ENCODE measurements at places on chromosomes 3 and 15.

DNA sequence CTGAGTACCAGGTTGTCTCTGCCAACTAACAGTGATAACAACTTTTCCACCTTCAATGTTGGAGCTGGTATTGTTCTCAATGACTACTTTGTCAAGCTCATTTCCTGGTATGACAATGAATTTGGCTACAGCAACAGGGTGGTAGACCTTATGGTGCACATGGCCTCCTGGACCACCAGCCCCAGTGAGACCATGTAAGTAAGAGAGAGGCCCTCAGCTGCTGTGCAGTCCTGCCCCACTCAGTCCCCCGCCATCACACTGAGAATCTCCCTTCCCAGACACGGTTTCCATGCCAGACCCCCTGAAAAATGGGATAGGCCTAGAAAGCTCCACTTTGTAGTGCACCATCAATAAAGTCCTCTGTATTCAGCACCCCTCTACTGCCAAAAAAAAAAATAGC, 56.1 kb downstream of the PIK3CB start:
- DNase-seq, result no peak

GRCh38 chr15:39287322-39288195, 293.3 kb upstream of the THBS1 start:
- no peak for DNase-seq

GRCh38 chr3:78163379-78163778, 1123.5 kb downstream of the ROBO2 start:
- no peak for DNase-seq

DNA sequence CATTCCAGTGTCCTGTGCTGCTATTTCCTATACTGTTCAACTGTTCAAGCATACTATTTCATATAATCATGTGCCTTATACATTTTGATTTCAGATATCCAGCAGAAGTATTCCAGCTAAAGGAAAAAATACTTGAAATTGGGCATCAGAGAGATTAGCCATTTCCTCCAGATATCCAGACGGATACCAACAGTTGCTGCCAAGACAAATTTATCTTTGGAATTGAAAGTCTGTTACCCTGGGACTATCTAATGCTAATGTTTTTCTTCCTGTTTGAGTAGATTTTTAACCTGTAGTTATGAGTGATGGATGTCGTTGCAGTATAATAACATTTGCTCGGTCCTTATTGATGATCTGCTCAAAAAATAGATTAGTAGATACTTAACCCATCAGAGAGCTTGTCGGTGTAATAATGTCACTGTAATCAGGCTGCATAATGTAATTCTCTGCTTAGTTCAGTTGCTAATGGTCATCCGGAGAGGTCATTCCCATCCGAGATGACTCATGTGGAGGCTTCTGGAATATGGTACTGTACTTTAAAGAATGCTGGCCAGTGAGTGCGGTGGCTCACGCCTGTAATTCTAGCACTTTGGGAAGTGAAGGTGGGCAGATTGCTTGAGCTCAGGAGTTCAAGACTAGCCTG, 51.5 kb downstream of the TIMP4 start:
- no peak for DNase-seq

- no peak for DNase-seq
Observed at GRCh38 chr15:74229686-74230085, 6.4 kb upstream of the CCDC33 start.

- DNase-seq, result no peak
Observed at GRCh38 chr15:89356634-89357298, 22.1 kb upstream of the POLG start.

DNA sequence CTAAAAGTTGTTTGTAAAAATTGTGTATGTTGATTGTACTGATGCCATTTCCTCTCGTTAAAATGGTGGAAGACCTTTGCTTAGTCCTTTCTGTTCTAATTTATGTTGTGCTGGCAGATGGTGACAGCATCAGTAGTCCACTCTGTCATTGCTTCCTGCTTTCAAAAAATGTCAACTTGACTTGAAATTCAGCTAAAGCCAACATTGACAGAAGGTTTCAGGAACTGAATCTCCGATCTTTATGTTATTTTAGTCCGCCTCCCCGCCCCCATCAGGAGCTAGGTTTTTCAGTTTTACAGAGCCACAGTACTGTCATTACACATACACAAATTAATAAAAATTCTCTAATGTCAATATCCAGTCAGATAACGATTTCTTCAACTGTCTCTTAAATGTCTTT, 1.5 kb downstream of the CEP63 start:
- no peak for DNase-seq

DNA sequence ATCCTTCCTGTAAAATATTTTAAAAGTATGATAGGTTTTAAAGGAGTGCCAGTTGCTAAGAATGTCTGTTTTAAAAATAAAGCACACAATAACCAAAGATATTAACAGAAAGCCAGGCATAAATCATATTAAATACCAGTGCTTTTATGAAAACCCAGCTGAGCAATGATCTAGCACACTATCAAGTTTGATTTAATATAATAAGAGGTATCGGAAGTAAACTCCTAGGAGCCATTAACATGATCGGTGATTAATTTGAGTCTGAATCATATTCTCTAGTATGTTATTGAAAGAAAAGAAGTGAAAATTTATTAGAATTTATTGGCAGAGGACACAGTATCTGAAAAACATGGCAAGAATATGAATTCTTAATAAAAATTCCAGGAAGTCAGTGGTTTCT, 91.7 kb downstream of the SPATA16 start:
- no peak for DNase-seq

GRCh38 chr15:71085809-71086208, 29.5 kb upstream of the THSD4 start:
- DNase-seq, result no peak

GRCh38 chr3:15065550-15066007, 464 bp upstream of the MRPS25 start:
- DNase-seq, result no peak

- DNase-seq, result peak; percentile 51
Observed at GRCh38 chr3:25831578-25831977, 41.7 kb downstream of the OXSM start.

DNA sequence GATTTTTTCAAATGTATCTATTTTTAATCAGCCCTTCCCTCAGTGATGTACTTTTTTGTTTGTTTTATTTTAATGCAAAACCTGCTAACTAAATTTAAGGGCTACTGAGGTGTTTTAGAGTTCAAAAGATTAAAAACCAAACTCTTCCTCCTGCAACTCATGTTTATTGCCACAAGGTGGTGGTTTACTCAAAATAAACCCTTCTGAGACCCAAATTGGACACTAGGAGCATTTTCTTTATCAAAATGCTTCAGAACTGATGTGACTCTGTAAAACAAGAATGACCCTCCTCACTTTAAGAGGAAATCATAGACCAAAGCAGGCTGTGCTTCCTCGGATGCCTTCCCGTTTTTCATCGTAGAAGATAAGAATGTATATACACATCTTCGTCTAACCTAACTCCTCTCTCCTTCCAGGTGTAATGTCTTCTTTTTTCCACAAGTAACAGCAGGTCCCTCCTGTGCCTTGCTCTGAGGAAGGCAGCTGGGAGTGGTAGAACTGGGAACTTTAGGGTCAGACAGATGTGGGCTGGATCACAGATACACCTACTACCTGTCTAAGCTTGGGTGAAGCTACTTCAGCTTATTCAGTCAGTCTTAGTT, 2.9 kb upstream of the NME9 start:
- DNase-seq, result peak; percentile 53

DNA sequence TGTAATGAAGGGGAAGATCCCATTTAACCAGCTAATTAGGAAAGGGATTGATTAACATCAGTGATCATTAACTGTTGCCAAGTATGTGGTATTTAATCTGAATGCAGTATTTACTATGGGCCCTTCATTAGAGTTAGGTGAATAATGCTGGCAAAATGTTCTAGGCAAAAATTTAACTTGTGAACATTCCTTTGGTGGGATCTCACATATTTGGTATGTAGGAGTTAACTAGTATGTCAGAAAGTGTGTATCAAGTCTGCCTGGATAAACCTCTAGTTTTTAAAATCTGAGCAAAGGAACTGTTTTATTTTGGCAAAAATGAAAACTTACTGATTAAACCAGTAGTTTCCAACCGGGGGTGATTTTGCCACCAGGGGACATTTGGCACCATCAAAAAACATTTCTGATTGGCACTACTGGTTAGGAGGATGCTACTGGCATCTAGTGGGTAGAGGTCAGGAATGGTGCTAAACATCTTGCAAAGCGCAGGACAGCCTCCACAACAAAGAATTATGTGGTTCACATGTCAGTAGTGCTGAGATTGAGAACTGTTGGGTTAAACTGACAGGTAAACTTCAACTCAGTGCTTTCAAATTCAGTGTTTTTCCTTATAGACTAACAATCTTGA, 22.5 kb downstream of the LRTM1 start:
- DNase-seq, result peak; percentile 74

- DNase-seq, result no peak
Observed at GRCh38 chr3:128493570-128494366, 767 bp upstream of the GATA2 start.

- peak; percentile 91 for DNase-seq
Observed at GRCh38 chr3:151037746-151038477, 47.6 kb upstream of the MED12L start.

GRCh38 chr3:111603679-111604078, 8.5 kb upstream of the ZBED2 start:
- DNase-seq, result no peak

- DNase-seq, result no peak
Observed at GRCh38 chr3:66554178-66554577, 53.4 kb upstream of the LRIG1 start.

DNA sequence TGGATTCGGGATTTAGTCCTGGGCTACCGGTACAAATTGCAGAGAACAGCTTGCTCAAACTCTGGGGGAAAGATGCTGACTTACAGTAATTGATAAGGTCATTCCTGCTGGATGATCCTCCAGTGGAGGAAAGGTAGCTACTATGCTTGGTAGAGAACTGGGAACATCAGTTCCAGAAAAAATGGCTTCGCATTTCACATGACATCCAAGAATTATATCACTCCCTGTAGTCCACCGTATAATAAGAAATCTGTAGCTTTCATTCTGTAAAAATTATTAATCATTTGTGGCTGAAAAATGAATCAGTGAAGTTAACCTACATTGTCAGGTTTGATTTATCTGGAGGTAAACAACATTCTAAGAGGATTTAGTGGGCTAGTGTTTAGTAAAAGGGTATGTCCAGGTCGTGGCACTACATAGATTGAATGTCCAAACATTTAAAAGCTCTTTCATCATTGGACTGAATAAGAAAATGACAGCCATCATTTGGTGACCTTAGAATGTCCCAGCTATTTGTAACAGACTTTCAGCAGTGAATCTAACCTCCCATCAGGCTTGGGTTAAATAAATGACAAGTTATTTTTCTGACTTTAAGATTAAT, 203.2 kb upstream of the TMCO5A start:
- DNase-seq, result no peak

DNA sequence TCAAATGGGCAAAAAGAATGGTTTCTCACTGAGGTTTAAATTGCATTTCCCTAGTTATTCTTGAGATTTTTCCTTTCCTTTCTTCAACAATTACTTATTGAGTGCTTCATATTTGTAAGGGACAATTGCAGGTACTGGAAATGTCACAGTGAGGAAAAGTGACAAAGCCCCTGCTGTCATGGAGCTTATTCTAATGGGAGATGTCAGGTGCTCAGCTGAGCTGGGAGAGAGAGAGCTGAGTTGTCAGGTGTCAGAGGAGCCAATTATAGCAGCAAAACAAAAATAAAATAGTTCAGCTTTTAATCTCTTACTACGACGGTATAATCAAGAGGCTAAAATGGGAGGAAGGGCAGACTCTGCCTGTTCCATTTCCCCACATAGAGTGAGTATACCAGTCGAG, 42.0 kb downstream of the CD86 start:
- DNase-seq, result no peak

DNA sequence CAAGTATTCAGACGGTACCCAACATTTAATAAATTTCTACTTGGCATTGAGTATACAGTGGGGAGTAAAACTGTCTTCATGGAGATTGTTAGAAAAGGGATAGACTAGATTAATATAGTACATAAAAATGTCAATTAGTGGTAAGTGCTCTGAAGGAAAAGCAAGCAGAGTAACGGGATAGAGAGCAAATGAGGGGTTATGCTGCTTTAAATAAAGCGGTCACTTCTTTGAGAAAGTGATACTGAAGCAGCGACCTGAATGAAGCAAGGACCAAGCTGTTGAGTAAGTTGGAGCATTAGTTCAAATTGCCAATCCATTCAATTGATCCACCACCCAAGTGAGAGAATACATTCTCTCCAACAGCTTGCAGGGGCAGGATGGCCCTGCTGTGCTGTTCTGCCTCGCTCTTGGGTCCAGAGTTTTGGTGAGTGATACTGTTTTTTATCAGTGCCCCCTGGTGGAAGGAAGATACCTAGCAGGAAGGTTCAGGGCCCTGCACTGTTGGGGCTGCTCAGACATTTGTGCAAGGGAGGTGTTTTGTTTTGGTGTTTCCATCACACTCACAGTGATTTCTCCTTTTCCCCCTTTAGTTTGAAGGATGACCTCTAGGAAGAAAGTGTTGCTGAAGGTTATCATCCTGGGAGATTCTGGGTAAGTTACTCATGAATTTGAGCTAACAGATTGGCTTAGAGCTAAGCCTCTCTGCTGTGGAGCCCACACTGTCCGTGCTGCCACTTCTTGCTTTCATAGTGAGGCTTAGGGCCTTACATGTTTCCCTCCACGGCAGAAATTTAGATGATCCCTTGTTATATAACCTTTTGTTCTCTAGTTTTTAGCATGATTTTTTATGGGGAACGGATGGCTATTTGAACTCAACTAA, 69.0 kb downstream of the RAB7A start:
- DNase-seq, result peak; percentile 38

GRCh38 chr3:186121278-186121677, 12.4 kb upstream of the ETV5 start:
- DNase-seq, result no peak

GRCh38 chr15:31752905-31753304, 277.4 kb upstream of the CHRNA7 start:
- no peak for DNase-seq

GRCh38 chr3:15081960-15082664, 16.8 kb downstream of the RBSN start:
- no peak for DNase-seq

GRCh38 chr3:53109891-53110771, 20.1 kb downstream of the RFT1 start:
- DNase-seq, result no peak

DNA sequence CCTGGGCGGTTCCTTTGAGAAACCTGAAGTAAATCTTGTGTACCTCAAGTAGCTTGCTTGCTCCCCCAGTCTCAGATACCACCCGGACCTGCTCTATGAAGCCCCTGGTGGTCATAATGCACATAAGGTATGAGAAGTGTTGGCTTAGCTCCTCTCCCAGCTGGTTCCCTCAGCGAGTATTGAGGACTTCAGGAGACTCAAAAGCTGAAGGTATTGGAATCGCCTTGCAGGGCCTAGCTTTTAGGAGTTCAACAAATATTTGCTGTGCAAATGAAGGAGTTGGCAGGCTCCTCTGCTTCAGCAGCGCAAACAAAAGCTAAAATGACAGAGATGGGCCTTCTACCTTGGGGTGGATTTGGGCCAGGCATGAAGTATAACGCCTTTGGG, 1.7 kb downstream of the CMTM8 start:
- no peak for DNase-seq

Measured in kidney glomerular epithelial cell (primary cell).